ENCODE measurements at places on chromosomes 4 and X.

DNA sequence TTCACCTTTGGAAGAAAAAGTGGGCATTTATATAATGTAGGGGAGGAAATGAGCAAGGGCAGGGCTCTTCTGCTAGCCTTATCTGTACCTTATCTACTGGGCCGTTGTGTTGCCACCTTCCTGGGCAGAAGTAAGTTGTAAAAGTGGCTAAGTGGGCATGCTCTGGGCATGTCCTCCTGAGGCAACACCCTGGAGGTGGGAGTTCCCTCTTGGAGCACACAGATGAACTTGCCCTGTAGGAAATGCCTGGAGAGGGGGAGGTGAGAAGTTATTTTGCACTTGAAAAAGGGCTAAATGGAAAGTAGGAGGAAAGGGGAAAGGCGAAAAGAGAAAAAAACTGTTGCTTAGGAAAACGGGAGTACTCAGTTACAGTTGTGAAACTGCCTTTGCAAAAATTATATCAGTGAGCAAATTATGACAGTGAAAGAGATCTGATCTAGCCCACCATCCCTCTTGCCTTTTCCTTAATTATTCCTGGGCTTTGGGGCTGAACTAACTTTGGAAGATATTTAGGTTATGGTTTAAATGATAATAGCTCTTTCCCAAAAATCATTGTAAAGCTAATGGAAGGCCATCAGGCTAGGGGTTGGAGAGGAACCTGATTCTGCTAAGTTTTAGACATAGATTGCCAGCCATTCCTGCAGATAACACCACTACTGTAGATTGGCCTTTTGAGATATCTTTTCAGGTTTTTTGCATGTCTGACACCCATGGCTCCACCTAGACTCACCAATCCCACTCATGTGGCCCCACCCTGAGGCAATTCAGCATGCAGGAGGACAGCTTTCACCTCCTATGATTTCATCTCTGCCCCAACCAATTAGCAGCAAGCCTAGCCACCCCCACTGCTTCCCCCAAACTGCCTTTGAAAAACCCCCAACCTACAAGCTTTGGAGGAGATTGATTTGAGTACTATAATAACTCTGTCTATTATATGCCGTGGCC lies 20.5 kb upstream of the ZNF81 start:
- no peak for DNase-seq

DNA sequence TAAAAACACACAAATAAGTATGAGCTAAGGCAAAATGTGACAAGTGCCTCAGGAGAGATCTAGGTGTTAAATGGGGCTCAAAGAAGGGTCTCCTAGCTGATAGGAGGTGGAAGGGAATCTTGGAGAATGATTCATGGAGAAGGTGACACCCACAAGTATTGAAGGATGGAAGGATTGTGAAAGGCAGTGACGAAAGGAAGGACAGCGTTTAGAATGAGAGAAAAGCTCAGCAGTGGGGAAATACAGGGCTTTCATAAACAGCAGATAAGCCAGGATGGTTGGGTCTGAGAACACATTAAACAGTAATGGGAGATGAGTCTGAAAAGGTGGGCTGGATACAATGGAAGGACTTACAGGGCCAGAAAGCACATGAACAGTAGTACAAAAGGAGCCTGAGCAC lies 11.5 kb downstream of the ANXA5 start:
- no peak for DNase-seq

DNA sequence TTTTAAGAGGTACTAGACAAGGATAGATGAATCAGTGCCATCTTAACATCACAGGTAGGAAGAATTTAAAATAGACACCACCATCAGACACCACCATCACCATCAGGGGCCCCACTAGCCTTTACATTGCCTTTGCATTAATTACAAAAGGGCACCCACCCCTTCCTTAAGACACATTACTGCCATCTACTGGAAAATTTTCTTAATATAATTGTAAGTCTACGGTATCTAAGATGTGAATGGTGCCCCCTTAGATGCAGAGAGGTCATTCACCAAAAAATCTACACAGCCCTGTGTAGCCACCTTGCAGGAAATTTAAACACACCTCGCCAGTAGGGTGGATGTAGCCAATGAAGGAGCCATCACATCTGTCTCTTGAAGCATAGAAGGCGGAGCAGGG lies 184.1 kb downstream of the MID1IP1 start:
- DNase-seq = no peak

- DNase-seq = no peak
Measured at GRCh38 chr4:177185151-177185550, 124.5 kb upstream of the NEIL3 start.

DNA sequence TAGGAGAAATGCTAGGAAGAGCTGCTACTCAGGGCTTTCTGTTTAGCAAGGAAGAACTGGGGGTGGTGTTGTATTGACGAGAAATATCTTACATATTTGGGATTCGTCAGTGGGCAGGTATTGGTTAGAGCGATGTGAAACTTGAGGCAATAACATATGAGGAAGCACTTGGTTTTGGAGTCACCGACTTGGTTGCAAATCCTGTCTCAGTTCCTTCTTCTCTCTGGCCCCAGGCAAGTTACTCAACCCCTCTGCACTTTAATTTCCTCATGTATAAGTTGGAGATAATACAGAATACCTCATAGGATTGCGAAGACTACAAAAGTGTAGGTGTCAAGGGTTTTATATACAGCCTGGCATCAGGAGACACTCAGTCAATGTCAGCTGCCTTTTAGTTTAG lies 34.1 kb downstream of the GPAT3 start:
- no peak for DNase-seq

- no peak for DNase-seq
Measured at GRCh38 chrX:122868631-122869030, 315.4 kb upstream of the GRIA3 start.

- DNase-seq = no peak
Measured at GRCh38 chr4:120903419-120903818, 19.1 kb downstream of the PRDM5 start.

DNA sequence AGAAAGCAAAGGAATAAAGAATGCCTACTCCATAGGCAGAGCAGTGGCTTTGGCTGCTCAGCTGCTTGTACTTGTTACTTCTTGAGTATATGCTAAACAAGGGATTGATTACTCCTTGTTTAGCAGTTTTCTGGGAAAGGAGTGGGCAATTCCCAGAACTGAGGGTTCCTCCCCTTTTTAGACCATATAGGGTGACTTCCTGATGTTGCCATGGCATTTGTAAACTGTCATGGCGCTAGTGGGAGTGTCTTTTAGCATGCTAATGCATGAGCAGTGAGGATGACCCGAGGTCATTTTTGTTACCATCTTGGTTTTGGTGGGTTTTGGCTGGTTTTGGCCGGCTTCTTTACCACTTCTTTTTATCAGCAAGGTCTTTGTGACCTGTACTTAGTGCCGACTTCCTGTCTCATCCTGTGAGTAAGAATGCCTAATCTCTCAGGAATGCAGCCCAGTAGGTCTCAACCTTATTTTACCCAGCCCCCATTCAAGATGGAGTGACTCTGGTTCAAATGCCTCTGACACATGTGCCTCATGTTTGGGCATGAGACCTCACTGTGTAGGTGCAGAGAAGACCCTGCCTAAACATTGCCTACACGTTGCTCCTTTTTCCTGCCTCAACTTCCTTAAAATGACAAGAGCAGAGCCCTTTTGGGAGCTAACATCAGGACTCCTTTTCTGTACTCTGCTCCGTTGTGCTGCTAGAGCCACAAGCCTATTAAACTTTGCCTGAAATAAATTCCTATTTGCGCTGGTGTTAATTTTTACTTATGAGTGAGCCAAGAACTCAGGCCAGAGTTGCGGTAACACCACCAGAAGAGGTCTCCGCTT lies 21.0 kb upstream of the UBA6 start:
- DNase-seq = no peak

DNA sequence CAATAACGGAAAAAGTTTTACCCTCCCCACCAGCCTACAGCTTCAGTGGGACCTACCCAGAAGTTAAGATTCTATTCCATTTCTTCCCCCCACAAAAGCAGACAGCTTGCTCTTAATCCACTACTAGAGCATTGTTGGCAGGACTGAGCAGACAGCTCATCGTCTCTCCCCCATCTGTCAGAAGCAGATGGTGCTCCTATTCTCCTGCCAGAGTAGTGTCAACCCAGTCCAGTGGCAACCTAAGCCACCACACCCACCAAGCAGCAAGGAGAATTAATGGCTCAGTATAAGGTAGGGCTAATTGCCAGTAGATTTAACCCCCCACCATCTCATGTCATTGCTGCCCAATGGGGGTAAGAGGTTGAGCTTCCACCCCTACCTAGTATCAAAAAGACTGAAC lies 62.0 kb downstream of the AWAT2 start:
- no peak for DNase-seq

- DNase-seq = no peak
Measured at GRCh38 chrX:22383988-22384387, 111.3 kb downstream of the CBLL2 start.

GRCh38 chr4:113732-114131 lies 10.6 kb upstream of the ZNF718 start:
- no peak for DNase-seq

- DNase-seq = no peak
Measured at GRCh38 chr4:174241162-174241561, 42.3 kb downstream of the FBXO8 start.

DNA sequence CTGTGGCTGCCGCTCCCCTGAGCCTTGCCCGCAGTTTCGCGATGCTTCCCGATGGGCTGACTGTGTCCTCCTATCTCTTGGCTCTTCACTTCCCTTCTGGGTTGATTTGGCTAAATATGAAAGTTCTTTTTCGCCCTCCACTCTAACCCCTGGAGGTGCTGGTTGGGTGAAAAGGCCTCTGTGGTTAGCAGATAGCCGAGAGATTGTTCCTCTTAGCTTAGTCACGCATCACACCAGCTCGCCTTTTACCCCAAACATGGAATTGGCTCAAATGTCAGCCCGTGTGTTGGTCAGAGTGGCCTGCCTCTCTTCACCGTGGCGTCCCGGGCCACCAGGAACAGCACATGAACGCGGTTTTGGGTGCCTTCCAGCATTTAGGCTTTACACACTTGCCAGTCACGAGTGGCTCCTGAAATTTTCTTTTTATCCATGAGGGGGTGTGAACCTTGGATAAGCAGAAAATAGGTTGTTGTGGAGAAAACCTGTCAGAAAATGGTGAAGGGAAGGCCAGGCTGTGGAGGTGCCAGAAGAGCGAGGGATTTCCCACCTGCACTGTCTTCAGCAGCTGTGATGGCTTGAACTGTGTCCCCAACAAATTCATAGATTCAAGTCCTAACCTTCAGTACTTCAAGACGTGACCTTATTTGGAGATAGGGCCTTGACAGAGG lies 8.9 kb downstream of the CLCN4 start:
- no peak for DNase-seq

DNA sequence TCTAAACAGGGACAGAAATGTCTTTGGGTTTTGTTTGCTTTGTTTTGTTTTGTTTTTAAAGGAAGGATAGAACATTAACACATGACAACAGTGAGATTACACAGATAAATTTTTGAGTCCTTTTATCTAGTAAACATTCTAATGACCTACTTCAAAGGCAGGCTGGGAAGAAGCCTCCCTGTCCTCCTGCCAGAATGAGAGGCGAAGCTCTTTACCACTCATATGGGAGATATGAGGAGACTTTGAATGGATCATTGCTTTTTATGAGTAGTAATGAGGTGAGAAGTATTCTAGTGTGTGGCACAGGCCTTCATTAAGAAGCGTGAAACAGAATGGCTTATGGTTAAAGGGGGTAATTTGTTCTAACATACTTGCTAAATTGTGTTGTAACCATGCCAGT lies 172.0 kb downstream of the FBXO8 start:
- no peak for DNase-seq

DNA sequence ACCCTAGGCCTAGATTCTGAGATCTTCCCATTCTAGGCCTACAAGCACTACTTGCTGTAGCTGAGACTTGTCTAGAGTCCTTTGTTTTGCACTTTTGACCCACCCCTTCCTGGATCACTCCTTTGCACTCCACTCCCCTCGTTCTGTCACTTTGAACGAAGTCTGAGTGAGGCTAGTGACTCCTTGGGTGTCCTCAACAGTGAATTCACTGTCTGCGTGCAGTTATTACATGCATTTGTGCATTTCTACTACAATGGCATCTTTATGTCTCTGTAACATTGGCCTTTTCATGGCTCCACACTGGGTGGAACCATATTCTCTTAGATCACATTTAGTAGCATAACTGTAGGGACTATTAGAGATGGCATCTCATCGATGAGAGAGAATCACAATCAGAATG lies 50.5 kb downstream of the OCRL start:
- DNase-seq = no peak

DNA sequence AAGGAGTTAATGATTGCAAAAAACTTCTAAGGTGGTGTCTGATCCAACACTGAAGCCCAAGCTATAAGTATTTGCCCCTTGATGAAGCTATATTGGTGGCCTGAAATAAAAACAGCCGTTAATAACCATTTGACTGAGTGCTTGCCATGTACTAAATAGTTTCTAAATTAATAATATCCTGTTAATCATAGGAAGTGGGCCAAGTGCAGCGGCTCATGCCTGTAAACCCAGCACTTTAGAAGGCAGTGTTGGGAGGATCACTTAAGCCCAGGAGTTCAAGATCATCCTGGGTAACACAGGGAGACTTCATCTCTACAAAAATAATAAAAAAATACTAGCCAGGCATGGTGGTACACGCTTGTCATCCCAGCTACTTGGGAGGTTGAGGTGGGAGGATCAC lies 8.3 kb downstream of the NDP start:
- DNase-seq = no peak

DNA sequence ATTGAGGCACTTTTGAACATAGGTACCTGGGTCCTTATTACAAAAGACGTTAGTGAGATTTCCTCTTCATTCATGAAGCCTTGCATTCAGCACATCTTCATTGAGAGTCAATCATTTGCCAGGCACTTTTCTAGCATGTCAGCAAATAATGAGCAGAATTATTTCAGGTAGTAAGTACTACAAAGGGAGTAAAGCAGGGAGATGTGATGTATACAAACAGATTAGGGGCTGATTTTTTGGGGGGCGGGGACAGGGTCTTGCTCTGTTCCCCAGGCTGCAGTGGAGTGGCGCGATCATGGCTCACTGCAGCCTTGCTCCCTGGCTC lies 638 bp upstream of the CCKAR start:
- no peak for DNase-seq

DNA sequence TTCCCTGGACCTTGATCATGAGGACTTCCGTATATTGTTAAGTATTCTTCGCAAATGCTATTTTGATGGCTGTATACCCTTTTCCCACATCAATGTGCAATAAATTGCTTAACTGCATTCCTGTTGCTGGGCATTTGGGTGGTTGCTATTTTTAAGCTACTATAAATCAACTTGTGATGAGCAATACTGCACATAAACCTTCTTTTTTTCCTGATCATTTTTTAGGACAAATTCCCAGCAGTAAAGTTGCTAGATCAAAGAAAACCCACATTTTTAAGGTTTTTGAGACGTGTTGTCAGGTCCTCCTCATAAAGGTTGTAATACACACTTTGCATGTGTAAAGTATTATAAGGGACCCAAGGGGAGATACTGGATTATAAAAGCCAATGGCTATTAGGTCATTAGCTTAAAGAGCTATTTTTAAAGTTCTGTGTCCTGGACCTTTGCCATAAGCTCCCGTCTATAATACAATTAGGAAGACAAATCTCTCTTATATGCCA lies 35.6 kb downstream of the LIMCH1 start:
- DNase-seq = no peak

GRCh38 chr4:59704616-59705015 lies 1495.5 kb upstream of the ADGRL3 start:
- no peak for DNase-seq

- no peak for DNase-seq
Measured at GRCh38 chr4:108492816-108493595, 127.4 kb upstream of the RPL34 start.

Data from stimulated activated CD8-positive, alpha-beta memory T cell treated with anti-CD3 and anti-CD28 coated beads, Interleukin-15, amount 100 ng/mL, for 48 hours (primary cell).